ENCODE measurements at places on chromosomes 2 and 18.

GRCh38 chr2:88247531-88247930 lies 77.4 kb downstream of the THNSL2 start:
- no peak for DNase-seq

DNA sequence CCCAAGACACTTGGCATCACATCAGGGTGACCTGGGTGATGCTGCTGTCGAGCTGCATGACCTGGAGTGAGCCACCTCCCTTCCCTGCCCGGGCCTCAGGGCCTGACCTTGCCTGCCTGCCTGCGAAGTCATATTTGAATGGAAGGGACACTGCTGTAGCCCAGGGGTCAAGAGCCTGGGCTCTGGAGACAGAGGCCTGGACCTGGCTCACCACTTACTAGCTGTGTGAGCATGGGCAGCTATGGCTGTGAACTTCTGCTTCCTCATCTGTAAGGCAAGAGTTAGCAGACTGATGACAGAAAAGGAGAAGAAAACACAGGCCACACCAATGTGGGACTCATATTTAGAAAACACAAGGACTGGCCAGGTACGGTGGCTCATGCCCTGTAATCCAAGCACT lies 118.7 kb downstream of the ZFP36L2 start:
- DNase-seq, result no peak

GRCh38 chr2:226158229-226158628 lies 641.4 kb downstream of the IRS1 start:
- no peak for DNase-seq

GRCh38 chr2:203870941-203871340 lies 3.4 kb downstream of the CTLA4 start:
- DNase-seq, result no peak

GRCh38 chr18:48352051-48352755 lies 57.0 kb downstream of the ZBTB7C start:
- DNase-seq, result no peak

DNA sequence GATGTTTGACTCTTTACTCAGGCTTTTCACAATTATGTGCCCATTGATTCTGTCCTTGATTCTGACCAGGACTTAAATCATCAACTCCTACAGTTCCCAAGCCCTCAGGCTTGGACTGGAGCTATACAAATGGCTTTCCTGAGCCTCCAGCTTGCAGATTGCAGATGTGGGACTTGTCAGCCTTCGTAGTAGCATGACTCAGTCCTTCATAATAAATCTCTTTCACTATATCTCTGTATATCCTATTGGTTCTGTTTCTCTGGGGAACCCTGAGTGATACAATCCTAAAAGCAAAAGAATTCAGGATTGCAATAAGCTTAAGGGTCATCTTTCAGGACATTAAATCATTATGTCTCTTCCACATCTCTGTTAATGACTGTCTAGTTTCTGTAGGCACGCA lies 356.6 kb downstream of the RIT2 start:
- no peak for DNase-seq

GRCh38 chr18:8262221-8262620 lies 347.0 kb upstream of the RAB12 start:
- no peak for DNase-seq

- DNase-seq, result no peak
Measured at GRCh38 chr2:182366628-182367027, 60.2 kb downstream of the PDE1A start.

DNA sequence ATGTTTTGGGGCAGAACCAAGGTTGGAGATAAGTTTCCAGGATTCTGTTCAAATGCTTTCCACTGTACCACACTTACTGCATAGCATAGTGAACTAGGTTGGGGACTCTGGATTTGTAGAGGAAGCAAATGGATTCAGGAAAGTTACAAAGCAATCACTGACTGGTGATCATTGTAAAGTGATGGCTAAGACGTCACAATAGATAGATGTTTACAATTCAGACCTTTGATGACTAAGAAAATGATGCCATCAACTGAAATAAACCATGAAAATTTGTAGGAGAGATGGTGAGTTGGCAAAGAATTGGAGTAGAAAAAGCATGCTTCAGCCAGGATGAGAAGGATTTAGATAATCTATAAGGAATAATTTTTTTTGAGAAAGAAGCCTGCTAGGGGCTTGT lies 178.0 kb downstream of the UBE2E3 start:
- no peak for DNase-seq

- no peak for DNase-seq
Measured at GRCh38 chr2:21819454-21819853, 695.7 kb downstream of the TDRD15 start.

GRCh38 chr2:71608441-71608840 lies 155.1 kb downstream of the DYSF start:
- no peak for DNase-seq

GRCh38 chr2:199364153-199364552 lies 93.6 kb downstream of the SATB2 start:
- no peak for DNase-seq

GRCh38 chr2:190927301-190927700 lies 46.7 kb downstream of the GLS start:
- DNase-seq, result no peak

- DNase-seq, result no peak
Measured at GRCh38 chr2:239661334-239662312, 260.8 kb upstream of the HDAC4 start.

- DNase-seq, result no peak
Measured at GRCh38 chr2:27996156-27996922, 105.8 kb downstream of the BABAM2 start.

DNA sequence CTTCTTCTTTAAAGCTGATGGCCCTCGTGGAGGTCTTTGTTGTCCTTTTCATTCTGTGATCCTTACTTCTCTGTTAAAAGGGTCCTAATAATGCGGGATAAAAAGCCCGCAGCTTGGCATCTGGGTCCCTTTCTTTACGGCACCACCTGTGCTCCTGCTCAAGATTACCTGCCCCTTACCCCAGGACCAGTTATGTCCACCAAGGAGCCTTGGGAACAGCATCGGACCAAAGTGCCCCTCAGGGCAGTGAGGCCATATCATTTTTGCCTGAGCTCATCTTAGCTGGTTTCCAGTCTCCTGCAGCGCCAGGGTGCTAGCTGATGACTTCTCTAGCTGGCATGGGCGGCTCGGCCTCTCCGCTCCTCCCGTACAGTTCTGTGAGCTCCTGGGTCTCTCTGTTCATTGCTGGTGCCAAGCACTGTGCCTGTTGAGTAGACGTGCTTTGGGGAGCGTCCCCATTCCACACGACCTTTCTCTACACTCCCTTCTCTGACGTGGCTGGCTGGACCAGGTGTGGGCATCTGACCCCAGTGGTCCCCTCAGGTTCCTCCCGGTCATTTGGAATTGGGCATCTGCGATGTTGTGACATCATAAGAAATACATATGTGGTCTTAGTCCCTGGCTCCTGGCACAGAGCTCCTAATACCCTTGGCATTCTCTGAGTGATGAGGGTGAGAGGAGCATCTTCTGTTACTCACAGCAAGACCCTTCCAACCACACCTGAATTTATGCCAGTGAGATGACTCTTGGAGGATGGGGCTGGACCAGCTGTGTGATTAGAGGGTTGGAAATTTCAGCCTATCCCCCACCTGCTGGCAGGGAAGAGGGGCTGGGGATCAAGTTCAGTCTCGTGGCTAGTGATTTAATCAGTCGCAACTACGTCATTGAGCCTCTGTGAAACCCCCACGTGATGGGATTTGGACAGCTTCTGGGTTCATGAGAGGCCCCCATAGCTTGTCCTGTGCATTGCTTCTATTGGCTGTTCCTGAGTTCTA lies 134.2 kb upstream of the HS6ST1 start:
- no peak for DNase-seq

DNA sequence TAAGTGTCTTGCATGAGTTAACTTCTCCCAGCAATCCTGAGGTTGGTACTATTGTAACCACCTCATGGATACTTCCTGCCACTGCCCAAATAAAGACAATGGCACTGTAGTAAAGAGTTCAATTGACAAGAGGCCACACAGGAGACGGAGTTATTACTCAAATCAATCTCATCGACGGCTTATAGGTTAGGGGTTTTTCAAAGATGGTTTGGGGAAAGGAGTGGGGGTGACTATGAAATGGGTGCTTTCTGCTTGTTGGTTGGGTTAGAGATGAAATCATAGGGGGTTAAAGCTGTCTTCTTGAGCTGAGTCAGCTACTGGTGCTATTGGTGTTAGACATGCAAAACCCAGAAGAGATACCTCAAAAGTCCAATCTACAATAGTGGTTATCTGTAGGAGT lies 1258.0 kb upstream of the ZEB2 start:
- no peak for DNase-seq

DNA sequence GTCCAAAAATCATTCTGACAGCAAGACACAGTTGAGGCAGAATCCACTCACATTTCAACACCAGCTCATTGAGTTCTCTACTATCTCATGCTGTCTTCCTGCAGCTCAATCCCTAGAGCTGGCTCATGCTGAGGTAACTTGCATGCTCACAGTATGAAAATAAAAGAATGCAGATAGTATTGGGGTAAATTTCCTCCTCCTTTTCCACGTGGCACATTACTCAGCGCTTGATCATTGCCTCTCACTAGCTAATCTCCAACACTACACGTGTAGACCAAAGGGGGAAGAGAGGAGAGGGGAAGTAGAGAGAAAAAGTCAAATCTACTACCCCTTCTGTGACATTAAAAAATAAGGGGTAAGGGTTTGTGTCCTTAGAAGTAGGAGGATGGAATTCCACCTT lies 300.6 kb downstream of the AFF3 start:
- no peak for DNase-seq

GRCh38 chr2:203656522-203657287 lies 49.7 kb upstream of the CD28 start:
- DNase-seq, result no peak

DNA sequence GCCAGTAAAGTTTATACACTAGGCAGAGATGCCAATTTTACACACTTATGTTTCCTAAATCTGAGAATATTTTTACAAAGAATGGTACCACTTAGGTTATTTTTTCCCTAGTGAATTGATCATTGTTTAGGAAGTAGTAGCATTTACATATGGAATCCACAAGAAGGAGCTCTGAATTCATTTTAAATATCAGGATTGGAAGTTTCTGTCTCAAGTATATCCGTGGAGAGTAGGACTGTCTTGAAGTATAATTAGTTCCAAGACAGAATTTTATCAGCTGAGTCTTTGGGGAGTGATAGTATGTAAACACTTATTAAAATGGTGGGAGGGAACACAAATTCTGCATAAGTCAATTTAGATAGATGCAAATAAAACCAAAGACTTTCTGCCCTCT lies 82.3 kb upstream of the FAM98A start:
- no peak for DNase-seq

GRCh38 chr2:60746318-60746717 lies 9.8 kb upstream of the PAPOLG start:
- DNase-seq, result no peak

- no peak for DNase-seq
Measured at GRCh38 chr18:39835303-39836030, 2119.6 kb upstream of the PIK3C3 start.

- DNase-seq, result no peak
Measured at GRCh38 chr2:239168575-239168974, 232.2 kb downstream of the HDAC4 start.

DNA sequence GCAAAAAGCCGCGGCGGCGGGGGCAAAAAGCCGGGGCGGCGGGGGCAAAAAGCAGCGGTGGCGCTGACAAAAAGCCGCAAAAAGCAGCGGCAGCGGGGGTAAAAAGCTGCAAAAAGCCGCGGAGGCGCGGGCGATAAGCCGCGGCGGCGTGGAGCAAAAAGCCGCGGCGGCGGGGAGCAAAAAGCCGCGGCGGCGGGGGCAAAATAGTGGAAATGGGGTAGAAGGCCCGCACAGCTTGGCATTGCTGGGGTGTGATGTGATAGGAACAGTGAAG lies 450.1 kb downstream of the ANKRD30B start:
- no peak for DNase-seq

GRCh38 chr18:58862851-58863538 lies 1.7 kb upstream of the ZNF532 start:
- DNase-seq, result no peak
